A549 treated with CpdA at 1 μM for 4 hours (cell line): ENCODE measurements at places on chromosomes 6 and 20. TPM values are rescaled to one million over a fixed set of nuclear protein-coding genes. Genes with fewer than 3 reads are reported as not detected.

Gene GJA10
- total RNA-seq = not detected in 5 replicates

Gene KIF25
- total RNA-seq = 0.07 to 0.15 TPM in 2 of 5 replicates, not detected in the others

Gene RAD21L1
- total RNA-seq = not detected in 5 replicates

Gene PI3
- total RNA-seq = 1.9 to 3.2 TPM (median 2.4 TPM) in 5 replicates

Gene DTD1
- total RNA-seq = 76.4 to 81.0 TPM (median 79.1 TPM) in 5 replicates

Gene TGM6
- total RNA-seq = not detected in 5 replicates
